Renal cortex interstitium (tissue), 15 donors: ENCODE measurements at places on chromosomes 7 and 10. TPM values are rescaled to one million over a fixed set of nuclear protein-coding genes. Genes with fewer than 3 reads are reported as not detected.

DNA sequence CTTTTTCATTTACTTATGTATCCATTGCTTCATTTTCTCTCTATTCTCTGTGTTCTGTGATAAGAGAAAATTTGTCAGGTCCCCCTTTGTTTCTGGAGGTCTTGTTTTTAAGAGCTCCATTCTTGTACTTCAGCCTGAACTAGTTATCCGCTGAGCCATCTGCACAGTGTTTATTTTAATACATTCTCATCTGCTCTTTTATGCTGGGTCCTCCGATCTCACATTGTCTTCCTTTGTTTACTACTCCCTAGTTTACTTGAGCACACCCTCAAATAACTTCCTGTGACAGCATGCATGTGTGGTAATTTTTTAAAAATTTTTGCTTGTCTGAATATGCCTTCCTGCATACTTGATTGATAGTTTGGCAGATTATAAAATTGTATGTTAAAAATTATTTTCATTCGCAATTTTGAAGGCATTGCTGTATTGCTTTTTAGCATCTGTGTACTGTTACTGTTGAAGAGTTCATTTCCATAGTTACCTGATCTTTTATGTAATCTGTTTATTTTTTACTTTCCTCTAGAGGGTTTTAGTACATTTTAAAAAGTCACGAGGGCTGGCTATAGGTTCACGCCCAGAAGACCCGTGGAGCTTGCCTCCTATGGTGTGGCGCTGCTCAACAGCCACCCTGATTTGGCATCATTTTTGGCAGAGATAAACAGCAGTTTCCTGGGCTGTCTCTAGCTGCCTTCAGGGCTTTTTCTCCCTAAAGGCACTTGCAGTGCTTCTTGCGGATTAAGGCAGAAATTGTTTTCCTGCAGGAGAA lies 31.9 kb downstream of the RSBN1L start:
- DNase-seq: no peak

DNA sequence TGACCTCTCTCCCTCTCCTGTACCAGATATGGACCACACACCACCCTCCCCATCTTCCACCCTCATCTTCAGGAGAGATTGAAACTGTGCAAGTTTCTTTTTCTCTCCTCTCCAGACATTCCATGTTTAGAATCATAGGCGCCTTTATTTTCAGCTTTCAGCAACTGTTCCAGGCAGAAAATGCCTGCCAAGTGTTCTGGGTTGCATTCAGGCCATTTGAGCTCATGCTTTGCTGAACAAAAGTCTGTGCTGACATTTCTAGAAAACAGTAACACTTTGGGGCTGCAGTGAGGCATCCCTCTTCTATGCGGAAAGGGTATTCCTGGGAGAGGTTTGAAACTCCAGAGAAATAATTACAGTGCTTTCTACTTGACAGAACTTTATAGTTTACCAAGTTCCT lies 361.7 kb downstream of the GPAM start:
- DNase-seq: no peak

GRCh38 chr7:98133181-98133580 lies 26.5 kb downstream of the LMTK2 start:
- no peak for DNase-seq

GRCh38 chr10:11048707-11049278 lies 31.1 kb downstream of the CELF2 start:
- no peak for DNase-seq

- no peak for DNase-seq
These were observed 11.3 kb downstream of the PLAU start for GRCh38 chr10:73922007-73922863.

DNA sequence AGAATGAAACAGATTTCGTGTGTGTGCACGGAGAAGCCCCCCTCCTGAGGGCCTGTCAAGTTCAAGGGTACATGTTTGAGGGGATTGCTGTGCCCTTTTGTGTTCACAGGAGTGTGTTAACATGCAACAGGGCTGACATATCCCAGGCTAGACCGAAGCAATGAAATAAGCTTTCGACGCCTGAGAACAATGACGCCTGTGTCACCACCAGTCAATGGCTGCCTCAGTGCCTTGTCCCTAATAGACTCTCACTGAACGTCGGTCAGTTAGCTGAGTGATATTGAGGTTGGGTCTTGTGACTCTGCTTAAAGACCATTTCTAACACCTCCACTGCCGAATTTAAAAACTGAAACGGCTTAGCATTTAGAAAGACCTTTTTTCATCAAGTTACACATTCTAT lies 175.2 kb upstream of the TCF7L2 start:
- DNase-seq: no peak

DNA sequence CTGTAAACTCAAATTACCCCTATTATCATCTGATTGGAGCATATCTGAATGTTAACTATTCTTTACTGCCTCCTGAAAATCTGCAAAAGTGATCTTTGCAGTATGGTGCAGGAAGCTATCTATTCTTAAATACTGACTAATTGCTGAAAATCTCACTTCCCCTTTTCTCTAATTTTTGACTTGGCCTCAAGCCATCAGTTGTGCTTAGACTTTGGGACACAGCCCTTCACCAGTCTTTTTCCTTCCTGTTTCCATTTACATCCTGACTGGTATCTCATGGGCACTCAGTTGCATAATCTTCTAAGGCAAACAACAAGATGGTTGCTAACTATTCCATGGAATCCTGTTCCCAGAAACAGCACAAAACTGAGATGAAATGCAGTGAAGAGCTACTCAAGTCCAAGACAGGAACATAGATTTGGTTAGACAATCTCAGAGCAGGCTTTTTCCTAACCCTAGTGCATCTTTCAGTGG lies 228.5 kb downstream of the SORCS1 start:
- no peak for DNase-seq

The LBX1 gene
- polyA plus RNA-seq: not detected

The ANKRD26 gene
- 18.2 TPM for polyA plus RNA-seq

The SNX8 gene
- 37.3 TPM for polyA plus RNA-seq

The PNLIP gene
- not detected for polyA plus RNA-seq

The MAGI2 gene
- polyA plus RNA-seq: 32.0 TPM

The LIPM gene
- not detected for polyA plus RNA-seq

The GPC2 gene
- 14.5 TPM for polyA plus RNA-seq

The ASL gene
- polyA plus RNA-seq: 32.3 TPM
